ENCODE measurements at places on chromosomes 6 and 20.

DNA sequence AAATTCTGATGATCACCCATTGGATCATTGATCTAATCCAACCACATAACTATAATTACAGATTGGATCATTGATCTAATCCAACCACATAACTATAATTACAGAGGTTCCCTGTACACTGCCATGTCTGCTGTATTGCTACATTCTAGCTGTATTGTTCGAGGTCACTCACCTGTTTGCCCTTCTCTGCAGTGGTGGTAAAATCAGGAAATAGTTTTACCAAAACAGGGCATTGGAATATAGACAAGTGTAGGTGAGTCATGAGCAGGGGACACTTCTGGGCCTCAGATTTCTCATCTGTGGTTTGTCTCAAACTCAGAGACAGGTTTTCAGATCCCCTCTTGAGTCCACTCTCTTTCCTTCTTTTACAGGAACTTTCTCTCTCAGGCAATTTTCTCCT, 9.0 kb upstream of the AFDN start:
- no peak for DNase-seq

GRCh38 chr6:6857528-6857927, 250.2 kb upstream of the RREB1 start:
- no peak for DNase-seq

DNA sequence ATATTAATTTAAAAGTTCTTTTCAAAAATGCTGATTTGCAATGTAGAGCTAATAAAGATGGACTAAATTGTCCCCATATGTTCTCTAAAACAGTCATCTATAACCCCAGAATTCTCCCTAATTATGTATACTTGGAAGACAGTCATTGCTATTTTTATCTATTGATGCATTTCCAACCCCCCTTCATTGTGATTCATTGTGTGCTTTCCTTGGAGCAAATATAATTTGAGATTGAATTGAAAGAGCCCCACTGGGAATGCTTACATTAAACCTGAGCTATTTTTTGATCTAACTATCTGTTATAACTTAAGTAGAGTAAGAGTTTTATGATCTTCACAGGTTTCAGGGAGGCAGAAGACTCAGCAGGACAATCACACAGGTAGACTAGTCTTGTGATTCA, 73.7 kb upstream of the PTCHD4 start:
- no peak for DNase-seq

DNA sequence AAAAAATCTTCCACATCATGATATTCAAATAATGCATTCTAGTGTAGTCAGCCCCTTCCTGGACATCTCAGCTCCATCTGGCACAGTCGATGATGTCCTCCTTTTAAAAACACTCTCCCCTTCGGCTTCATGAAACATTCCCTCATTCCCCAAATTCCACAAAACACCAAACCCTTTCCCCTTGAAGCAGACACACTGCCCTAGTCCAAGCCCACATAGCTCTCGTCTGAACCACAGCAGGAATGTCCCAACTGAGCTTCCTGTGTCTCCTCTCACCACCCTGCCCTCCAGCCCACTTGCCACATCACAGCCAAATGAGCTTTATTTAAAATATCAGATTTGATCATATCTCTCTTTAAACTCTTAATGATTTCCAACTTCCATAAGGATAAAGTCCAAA, 106.4 kb upstream of the CARMIL1 start:
- no peak for DNase-seq

DNA sequence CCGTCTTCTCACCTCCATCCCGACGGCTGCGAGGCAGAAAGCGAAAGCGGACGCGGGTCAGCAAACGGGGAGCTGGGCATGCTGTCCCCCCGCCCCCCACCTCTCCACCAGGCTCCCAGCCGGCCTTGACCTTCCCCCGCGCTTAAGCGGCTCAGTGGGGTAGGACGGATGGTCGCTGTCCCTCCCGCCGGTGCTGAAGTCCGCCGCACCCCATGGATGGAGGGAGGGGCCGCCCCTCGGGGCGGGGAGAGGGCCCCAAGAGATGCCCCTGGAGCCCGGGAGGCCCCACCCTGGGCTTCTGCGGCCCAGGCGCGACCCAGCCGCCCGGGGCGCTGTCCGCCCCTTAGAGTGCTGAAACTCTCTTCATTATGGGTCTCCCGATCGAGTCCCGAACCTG, at the start of gene KCNB1:
Gene KCNB1, minus strand, starts transcription at position 48 of the 397 bp plus-strand sequence. CDS start 188 bp downstream, outside the sequence.
- no peak for DNase-seq

DNA sequence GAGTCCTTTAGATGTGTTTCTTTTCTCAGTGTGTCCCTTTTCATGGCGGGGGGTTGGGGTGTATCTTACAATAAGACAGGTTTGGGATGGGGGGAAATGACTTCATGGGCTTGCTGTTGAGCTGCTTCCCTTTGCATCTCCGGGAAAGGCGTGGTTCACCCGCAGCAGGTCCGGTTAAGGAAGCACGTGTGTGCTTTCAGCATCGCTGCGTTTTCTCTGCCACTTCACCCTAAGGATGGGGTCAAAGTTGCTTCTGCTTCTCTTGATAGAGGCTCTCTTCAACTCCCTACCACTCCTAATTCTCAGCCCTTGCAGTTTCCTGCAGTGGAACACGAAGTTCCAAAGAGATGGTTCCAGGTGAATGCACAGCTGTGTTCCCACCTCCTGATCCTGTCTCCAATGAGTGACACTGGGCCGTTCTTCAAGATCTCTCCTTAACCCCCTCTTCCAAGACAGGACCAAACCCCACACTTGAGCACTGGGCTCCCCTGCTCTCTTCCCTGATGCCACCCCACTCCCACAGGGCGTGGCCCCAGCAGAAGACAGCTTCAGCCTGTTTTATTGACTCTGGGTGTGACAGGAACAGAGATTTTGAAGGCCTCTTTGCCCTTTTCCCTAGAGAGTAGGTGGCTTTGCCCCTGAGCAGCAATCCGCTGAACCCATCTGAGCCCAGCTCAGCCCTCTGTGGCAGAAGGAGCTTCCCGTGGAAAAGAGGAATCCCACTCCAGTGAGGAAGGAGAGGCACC, 85.2 kb downstream of the PLEKHG1 start:
- no peak for DNase-seq

DNA sequence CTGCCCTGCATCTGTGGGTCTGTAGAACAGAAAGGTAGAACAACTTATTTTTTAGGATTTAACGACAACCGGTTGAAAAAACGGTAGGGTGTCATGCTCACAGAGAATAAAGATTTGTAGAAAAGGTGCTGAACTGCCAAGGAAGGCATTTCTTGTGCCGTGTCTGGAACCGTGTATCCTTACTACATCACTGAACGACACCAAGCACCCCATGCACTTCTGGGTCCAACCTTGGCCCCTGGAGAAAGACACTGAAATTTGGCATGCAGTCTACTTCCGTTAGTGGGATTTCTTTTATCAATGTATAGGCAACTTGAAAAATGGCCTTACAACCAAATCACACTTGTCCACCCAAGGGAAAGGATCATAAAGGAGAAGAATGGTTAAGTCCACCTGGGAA, 145.5 kb downstream of the ZMYND8 start:
- DNase-seq: no peak

DNA sequence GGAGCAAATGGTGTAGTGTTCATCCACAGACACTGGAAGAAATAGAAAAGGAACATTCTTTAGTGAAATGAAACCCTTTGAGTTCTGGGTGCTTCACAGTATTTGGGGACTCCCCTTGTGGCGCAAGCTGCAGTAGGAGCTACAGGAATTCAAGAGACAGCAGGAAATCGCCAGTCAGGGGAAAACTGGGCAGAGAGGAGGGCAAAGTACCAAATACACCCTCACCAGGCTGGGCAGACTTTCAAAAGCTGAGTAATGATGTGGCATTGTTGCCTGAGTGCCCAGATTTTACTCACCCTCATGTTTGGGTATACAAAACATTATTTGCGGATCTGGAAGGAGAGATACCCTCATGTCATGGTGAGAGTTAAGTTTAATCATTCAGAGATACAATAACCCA, 97.9 kb downstream of the SOD2 start:
- DNase-seq: no peak

DNA sequence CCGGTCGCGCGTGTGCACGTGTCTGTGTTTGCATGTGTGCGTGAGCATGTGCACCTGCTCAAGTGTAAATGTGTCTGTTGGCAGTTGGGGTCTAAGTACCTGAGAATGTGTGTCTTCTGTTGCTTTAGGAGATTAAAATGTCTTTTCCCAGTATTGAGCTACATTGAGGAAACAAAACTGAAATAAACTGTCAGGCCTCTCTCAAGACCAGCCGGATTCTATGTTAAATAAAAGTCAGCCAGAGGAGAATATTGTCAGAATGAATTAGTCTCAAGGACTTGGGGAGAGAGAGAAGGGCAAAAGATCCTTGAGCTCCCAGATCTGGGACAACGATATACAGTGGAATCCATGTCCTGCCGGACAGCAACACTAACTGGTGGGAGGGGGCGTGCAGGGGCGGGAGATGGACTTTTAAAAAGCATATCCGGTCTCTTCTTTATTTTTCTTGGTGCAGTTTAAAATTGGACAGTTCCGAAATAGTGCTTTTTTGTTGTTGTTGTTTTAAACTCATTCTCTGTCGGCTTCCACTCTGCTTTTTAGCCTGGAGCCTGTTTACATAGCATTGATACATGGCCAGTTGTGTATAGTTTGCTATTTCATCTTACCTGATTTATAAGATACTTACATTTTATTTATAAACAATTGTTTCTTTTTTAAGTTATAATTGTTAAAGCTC, 3.3 kb upstream of the TBX18 start:
- no peak for DNase-seq

DNA sequence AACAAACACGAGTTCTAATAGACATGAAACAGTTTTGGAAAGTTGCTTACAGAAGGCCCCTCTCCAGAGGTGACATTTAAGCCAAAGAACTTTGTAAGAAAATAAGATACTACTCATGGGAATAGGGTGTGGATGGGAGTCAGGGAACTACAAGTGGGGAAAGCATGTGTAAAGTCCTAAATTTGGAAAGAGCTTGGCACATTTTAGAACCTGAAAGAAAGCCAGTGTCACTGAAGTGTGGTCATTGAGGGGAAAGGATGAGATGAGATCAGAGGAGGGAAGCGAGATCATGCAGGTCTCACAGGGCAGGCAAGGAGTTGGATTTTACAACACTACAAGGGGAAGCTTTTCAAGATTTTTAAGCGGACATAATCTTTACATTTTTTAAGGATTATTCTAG, 38.0 kb downstream of the VGLL2 start:
- no peak for DNase-seq

DNA sequence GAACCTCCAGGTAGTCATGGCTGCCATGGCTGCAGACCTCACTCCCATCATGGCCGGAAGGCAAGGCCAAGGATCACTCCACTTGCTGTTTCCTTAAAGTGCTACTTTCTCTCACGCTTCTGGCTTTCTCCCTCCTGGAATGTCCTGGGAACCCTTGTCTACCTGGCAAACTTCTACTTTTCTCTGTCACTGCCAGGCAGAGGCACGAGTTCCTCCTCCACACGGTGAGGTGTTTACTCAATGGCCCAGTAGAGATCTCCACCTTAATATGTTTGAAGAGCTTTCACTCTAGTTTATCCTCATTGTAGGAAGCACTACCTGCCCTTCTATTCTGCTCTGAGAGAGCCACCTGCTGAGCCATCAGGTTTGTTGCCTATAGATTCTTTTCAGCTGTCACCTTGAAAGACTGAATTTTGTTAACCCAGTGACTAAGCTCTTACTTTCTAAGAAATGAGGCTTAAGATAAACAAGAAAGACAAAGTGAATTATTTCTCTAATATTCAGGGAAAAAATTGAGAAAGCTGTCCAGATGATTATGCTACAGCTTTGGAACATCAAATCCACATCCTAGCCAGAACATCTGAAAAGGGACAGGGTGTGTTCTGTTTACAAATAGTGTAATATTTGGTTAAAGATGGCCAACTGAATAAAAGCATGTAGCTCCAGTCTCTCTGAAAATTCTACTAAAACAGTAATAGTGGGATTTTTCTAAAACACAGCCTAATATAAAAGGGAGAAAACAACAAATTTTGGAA, 54.9 kb downstream of the PLAGL1 start:
- DNase-seq: no peak

DNA sequence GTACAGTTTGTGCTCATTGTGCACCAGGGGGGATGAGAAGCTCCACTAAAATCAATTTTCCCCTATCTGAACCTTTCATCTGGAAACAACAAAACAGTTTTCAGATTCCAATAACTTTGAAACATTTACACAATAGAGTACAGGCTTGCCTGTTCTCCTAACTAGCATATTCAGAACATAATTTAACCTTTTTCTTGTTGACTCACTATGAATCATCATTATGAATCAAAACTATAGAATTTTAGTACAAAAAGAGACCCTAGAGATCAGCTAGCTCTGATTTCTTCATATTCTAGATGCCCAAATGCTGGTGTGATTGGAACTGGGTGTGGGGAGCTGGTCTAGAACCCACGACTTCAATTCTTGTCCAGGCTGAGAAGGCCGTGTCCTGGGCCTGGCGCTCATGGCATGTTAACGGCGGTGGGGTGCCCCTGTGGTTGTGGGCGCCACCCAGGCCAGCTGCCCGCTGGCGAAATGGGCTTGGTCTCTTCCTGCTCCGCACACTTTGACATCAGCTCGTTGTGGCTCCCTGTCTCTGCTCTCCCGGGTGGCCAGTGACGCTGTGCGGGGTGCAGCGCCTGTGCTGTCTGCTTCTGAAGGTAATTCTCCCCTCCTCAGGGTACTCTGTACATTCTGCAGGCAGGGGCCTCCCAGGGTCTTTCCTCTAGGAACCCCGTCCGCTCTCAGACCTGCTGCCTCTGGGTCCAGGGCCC, 29.9 kb upstream of the AGPAT4 start:
- DNase-seq: no peak

GRCh38 chr20:52972190-52972937, at the start of gene TSHZ2:
TSHZ2 (plus strand) TSS chr20:52972358; CDS start chr20:52973294, 936 bp downstream.
- DNase-seq: peak; percentile 46

GRCh38 chr6:33613795-33614168, 7.3 kb upstream of the ITPR3 start:
- no peak for DNase-seq

- no peak for DNase-seq
Measured at GRCh38 chr6:11760015-11760473, 18.6 kb downstream of the ADTRP start.

- no peak for DNase-seq
Measured at GRCh38 chr20:19473216-19473921, 260.9 kb downstream of the SLC24A3 start.

DNA sequence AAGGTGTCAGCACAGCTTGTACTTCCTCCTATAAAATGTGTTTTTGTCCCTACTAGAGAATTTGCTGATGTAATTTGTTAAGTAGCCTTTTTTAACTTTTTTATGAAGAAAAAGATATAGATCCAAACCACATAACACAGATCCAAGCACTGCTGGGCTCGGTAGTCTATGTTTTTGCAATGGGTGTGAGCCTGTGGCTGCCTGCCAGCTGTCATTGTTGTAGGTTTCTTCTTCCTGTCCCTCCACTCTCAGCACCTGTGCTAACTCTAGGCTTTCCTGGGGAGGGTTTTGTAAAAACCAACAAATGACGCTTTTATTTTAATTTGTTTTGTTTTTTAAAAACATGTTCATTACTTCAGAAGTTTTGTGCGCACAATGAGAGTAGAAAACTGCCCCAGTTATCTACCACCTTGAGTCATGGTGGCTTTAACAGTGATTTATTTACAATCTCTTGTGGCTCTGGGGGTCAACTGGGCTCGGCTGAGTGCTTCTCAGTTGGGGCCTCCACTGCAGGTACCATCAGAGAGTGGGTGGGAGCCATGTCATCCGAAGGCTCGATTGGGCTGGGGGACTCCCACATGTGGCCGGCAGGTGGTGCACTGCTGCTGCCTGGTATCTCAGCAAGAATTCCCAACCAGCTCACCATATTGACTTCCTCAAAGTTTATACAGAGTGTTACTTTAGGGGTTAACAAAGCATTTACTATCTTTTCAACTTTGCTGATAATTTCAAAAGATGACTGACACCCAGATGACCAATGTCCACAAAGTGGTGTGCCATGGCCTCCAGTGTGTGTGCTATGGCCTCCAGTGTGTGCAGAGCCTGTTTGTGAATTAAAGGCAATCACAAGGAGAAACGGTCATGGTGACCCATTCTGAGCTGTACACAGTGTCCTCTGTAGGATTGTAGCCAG, 3.0 kb upstream of the CCR6 start:
- DNase-seq: no peak
